ENCODE measurements at places on chromosomes 2 and 18.

DNA sequence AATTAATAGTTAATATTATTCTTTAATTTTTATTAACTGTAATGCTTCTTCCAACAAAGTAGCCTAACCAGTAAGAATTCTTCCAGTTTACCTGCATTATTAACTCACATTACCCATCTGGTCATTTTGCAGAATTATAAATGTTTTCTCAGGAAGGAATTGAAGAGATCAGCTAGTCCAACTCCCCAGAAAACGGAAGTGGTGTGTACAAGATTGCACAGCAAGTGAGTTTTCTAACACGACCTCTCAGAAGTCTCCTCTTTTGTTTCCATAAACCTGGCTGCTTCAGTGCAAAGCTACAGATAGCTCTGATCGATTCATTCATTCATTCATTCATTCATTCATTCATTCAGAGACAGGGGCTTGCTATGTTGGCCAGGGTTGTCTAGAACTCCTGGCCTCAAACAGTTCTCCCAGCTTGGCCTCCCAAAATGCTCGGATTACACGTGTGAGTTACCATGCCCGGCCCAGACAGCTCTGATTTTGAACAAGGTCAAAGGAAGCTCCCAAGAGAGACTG is 128.8 kb upstream of the REV1 start:
- DNase-seq = no peak

DNA sequence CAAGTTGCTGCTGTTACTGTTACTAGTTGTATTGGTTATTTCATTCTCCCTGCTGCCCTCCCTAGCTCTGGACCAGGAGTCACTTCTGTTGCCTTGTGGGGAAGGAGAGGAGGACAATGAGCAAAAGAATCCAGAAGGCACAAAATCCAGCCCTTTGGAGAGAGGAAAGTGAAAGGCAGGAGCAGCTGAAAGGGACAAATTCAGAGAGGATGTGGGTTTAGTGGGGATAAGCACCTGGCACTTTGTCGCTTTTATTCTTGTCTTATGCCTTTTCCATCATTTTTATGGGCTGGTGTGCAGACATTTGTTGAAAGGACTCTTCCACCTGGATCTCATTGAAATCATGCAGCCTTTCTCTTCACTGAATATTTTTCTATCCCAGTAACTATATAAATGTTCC is 24.3 kb upstream of the LTBP1 start:
- DNase-seq = no peak

DNA sequence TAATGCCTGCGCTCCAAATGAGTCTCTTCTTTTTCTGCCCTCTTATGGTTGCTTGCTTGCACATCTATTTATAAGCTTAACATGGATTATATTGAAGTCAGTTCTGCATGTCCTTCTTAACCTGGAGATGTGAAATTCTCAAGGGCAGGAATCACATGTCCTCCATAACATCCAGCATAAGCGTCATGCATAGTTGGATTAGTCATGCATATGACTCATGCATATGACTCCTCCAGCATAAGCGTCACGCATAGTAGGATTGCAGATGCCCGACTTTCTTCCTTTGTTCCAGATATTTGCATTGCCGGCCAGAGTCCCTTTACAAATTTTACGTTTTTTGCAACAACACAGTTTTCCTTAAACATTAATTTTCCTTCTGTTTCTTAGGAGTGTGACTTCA is 308.6 kb downstream of the TGIF1 start:
- DNase-seq = no peak

GRCh38 chr2:127410871-127411652 is 7.2 kb upstream of the PROC start:
- no peak for DNase-seq

GRCh38 chr2:85611217-85611704 is 605 bp downstream of the C2orf68 start:
- DNase-seq = no peak

GRCh38 chr18:13353084-13353823 is 134.7 kb downstream of the LDLRAD4 start:
- DNase-seq = no peak

GRCh38 chr2:71839826-71840225 is 307.8 kb downstream of the CYP26B1 start:
- DNase-seq = no peak

GRCh38 chr2:205796805-205797313 is 114.6 kb downstream of the NRP2 start:
- DNase-seq = no peak

DNA sequence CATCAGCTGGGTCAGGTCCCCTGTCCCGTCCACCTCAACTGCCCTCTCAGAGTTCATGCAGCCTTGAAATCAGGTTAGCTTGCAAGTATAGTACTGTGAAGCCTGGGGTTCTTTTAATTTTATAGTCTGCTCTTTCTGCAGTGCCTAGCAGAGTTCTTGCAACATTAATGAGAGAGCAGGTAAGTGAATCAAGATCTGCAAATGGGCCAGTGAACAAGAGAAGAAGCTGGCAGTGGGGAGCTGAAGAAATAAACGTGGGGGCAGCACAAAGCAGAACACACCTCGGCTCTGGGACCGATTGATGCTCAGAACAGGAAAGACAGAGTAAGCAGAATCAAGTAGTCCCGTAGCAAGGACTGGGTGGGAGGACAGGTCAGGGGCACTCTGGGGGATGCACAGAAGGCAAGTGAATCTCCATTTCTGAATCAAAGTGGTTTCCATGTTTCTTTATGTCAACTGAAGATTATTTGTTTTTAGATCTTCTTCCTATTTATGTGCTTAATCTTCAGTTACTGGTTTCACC is 675.5 kb downstream of the RNF144A start:
- DNase-seq = no peak

DNA sequence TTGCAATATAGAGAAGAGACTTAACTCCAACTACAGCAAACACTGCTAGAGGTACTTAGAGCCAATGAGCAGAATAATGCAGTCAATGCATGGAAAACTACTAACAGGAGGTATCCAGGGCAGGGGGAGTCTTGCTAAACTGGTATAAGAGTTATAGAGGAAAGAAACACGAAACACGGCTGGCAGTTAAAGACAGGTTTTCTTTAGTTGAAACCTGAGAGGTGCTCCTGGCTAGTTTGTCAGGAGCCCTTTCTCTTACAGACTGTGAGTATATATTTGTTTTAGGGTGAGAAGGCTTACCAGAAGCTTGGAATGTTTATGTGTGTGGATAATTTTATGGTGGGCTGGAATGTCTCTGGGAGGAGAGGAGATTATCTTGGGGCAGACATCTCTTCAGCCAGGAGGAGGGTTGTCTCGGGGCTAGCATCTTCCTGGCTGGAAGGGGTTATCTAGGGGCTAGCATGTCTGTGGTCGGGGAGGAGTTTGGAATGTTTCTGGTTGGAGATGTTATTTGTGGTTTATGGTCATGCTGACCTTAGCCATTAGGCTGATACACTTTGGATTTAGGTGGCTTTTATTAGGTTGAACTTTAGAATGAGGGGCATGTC is 1048.8 kb downstream of the DPP10 start:
- DNase-seq = no peak

DNA sequence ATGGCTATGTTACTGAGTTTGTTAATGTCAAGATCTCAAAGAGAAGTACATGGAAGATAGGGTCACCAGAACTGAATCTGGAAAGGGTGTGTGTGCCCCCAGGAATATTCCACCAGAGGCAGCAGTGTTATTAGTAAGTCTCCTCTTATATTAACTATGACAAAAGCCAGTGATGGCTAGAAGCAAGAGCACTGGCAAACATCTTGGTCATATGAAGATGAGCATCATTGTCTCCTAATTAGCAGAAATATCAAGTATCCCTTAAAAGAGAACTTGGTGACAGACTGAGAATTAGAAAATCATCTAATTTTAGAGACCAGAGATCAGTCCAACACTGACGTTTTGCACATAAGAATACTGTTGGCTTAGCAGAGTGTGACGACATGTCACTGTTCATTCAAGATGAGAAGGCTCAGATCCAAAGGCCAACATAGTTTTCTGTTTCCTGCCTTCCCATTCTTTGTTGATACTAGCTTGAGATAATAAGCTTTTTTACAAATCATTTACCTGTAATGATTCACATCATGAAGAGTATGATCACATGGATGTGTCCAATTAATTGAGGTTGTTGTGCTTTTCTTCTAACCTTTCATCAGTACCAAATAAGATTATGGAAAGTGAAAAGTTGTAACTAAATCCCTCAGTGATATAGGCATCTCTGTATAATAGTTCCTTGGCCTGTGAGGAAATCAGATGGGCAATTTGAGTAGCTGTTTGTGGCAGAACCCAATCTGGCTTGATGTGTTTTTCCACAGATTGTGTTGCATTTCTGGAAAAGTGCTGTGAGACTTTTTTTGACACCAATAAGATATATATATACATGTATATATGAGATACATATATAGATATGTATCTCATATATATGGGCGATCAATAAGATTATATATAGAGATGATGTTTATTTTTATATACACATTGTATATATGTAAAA is 44.5 kb downstream of the MAPRE2 start:
- DNase-seq = no peak

- DNase-seq = no peak
These were observed 1669.3 kb downstream of the SUCLG1 start for GRCh38 chr2:82789851-82790205.

DNA sequence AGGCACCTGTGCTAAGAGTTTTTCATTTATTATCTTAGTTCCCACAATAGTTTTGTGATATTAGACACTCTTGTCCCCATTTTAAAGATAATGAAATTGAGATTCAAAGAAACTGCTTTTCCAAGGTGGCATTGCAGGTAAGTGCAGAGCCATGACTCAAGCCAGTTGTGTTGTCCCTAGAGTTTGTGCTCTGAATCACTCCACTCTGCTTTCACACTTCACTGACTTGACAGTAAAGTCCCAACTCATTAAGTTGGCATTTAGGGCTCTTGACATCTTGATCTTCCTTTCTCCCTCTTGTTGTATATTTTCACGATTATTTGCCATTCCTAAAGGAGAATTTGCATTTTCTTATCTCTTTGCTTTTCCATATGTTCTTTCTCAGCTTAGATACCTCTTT is 114.3 kb downstream of the DIS3L2 start:
- no peak for DNase-seq

DNA sequence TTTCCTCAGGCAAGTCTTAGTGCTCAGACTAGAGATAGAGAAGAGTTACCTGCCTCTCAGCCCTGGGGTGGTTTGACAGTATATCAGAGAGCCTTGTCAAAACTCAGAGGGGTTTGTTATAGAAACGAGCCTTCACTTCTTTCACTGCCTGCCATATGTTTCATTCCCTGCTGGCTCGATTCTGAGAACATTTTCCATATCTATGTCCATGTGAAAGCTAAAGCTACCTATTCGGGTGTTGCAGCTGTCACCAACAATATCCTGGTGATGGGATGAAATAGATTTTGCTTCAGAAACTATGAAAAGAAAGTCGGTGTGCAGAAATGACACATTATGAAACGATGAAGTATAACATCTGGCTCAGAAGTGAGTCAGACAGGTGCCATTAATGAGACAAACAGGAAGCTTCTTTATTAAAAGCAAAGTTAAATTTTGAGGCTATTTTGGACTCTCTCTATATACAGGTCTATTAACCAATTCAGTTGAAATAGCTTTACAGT is 56.1 kb upstream of the TANK start:
- DNase-seq = no peak

DNA sequence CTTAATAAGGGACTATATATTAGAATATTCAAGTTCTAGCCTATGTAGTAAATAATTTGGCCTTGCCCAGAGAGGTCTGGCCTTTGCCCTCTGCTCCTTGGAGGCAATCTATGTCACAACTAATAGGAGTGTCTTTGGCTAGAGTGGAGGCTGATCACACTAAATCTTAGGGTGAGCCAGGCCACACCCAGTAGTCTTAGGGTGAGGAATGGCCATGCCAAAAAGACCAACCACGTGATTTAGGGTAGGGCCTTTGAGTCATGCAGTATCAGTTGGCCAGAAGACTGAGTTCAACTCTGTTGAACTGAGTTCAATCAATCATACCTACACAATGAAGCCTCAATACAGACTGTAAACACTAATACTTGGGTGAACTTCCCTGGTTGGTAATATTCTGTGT is 26.0 kb upstream of the FLACC1 start:
- no peak for DNase-seq

- no peak for DNase-seq
These were observed 229.1 kb upstream of the MAP2 start for GRCh38 chr2:209194717-209195116.

- DNase-seq = no peak
These were observed 286.8 kb downstream of the CLIP4 start for GRCh38 chr2:29401994-29402393.

DNA sequence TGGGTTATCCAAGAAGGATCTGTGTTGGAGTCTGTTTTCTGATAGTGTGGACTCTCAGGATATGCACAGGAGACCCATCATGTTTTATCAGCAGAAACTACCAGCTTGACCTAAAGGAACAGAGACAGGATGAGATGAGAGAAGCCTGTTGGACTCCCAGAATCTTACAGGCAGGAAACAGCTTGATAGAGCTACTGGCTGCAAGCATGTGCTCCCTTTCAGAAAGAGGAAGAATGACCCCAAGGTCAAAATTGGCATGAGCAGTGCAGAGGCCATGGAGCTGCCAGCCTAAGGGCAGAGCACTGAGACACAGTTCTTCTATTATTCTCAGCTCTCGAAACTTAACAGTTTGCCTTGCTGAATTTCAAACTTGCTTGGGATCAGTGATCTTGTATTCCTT is 135.2 kb upstream of the NFATC1 start:
- no peak for DNase-seq

- DNase-seq = no peak
These were observed 23.3 kb downstream of the ARMC9 start for GRCh38 chr2:231221761-231222160.

- DNase-seq = no peak
These were observed 9.7 kb upstream of the ATP6V1B1 start for GRCh38 chr2:70926042-70926441.

- DNase-seq = no peak
These were observed 242.3 kb downstream of the LRRTM1 start for GRCh38 chr2:80062298-80062697.

DNA sequence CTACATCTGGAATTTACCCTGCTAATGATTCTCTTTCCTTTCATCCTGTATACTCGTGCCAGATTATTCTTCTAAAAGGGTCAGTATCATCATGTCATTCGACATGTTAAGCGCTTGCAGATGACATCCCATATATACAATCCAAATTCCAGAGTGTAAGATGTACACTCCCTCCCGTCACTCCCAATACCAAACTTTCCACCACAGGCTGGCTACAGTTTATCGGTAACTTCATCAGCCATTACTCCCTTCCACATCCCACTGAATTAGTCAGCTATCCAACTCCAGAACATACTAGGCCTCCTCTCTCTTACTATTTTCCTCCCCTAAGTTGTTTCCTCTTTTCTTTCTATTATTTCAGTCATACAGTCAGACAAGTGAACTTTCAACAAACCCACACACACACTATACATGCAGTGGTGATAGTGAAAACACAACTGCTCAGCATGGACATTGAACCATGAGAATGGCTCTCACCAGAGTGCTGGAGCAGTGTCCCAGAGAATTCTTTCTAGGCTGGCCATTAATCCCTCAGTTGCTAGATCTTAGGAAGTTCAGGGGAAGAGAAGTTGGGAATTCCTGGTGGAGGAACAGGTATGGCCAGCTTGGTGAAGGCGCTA is 10.6 kb upstream of the NMI start:
- DNase-seq = no peak

- DNase-seq = peak; percentile 24
These were observed 1.5 kb downstream of the CAB39 start for GRCh38 chr2:230714136-230714480.

All from activated T-cell treated with anti-CD3 and anti-CD28 coated beads for 1 hour (primary cell).